ENCODE measurements at places on chromosomes 4 and X.
A peak's percentile ranks its signal among the peaks of the same experiment; 100 is the strongest.

DNA sequence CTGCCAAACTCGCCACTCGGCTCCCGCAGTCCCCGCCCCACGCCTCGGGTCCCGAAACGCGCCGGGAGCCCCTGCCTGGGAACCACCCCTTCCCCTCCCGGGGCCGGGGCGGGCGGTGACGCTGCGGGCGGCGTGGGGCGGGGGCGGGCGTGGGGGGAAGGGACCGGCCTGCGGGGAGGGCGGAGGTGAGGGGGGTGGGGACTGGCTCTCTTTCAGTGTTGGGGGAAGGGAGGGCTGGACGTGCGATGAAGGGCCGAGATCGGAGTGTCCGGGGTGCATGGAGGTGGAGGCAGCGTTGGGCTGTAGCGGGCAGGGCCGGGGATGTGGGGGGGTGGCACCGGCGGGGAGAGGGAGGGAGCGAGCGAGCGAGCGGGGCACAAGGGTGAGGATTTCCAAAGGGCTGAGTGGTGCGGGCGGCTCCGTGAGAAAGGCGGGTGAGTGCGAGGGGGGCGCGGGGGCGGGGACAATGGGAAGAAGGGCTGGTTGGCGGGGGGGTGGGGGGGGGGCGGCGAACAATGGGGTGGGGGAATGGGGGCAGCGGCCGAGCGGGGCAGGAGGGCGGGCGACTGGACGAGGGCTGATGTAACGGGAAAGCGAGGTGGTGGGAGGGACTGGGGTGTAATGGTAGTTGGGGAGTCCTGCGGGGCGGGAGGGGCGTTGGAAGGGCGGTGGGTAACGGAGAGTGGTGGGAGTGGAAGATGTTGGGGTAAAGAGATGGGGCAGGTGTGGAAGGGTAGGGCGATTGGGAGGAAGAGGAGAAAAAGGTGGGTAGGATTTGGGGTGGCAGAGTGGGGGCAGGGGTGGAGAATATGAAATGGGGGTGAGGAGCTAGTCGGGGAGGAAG is 578 bp downstream of the DCUN1D4 start:
- DNase-seq, result peak; percentile 80

- no peak for DNase-seq
These were observed 383.8 kb downstream of the OPHN1 start for GRCh38 chrX:68049466-68049865.

GRCh38 chr4:5455003-5455585 is 253.3 kb downstream of the EVC2 start:
- DNase-seq, result no peak

DNA sequence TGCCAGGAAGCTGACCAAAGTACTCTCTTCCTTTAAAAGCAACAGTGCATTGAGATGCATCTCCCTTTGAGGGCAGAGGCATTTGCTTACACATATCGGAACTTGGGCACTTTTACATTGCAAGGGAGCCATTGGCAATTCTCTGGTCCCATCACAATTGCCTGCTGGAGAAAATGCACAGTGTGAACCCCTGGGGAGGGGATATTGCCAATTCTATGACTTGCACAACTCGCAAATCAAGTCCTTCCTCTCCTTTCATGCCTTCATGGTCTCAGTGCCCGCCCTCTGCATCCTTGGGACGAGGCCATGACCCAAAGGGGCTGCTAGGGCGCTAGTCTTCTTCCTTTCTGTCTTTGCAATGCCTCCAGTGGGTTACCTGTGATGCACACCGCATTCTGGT is 14.9 kb upstream of the PDZD4 start:
- no peak for DNase-seq

- DNase-seq, result no peak
These were observed 56.5 kb downstream of the ANTXR2 start for GRCh38 chr4:80016506-80016905.

GRCh38 chrX:128436397-128437103 is 384.3 kb upstream of the ACTRT1 start:
- no peak for DNase-seq

DNA sequence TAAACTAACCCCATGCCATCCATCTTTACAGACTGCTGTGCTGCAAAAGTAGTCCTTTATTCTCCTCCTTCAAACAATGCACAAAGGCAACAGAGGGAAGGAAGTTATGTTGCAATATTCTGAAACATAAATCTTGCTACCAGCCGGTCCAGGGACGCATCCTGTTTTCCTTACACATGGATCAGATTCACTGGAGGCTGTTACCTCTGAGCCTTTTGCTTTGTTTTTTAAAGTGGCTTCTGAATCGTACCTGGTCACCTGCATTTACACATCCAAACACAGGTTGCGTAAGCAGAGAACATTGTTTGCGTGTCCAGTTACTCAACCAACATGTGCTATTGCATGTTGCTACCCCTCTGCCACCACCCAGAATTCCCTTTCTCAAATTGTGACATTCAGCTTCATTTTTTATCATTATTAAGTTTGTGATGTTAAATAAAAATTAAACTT is 8.8 kb downstream of the PPARGC1A start:
- no peak for DNase-seq

DNA sequence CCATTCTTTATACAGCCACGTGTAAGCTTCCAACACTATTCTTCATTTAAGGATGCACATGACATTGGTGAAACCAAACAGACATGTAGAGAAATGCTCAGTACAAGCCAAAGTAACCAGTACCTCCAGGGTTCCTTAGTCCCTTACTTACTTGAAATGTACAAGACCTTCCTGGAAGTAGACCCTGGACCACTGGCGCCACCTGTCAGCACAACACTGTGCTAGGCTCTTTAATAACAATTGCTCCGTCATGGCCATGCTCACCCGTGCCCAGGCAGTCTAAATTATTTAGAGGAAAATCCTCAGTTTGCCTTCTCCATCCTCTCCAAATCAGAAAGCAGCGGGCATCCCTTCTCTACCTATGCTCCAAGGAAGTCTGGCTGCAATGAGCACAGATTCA is 52.7 kb downstream of the ADGRA3 start:
- DNase-seq, result no peak

DNA sequence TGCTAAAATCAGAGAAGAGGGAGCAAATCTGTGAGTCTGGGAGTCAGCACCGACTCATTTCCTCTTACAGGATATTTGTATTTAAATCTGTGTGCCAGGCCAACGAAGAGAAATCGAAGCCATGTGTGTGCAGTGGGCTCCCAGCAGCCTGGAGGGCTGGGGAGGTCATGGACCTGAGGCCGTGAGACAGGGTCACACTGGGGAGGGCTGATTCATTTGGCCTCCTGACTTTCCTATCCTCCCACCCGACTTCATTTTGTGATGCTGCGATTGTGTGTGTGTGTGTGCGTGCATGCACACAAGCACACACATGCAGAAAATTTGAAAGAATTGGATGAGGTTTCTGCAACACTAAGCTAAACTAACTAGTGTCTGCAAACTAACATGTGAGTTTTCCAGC is 48.7 kb upstream of the STX18 start:
- no peak for DNase-seq

- no peak for DNase-seq
These were observed 359.7 kb downstream of the ADAM29 start for GRCh38 chr4:175277816-175278215.

GRCh38 chr4:8592366-8593263 is at the start of gene CPZ:
Gene CPZ, plus strand, starts transcription at chr4:8592765. Its CDS starts 69 bp downstream, at chr4:8592834.
- no peak for DNase-seq

GRCh38 chrX:41352329-41352838 is 18.4 kb downstream of the DDX3X start:
- DNase-seq, result no peak

DNA sequence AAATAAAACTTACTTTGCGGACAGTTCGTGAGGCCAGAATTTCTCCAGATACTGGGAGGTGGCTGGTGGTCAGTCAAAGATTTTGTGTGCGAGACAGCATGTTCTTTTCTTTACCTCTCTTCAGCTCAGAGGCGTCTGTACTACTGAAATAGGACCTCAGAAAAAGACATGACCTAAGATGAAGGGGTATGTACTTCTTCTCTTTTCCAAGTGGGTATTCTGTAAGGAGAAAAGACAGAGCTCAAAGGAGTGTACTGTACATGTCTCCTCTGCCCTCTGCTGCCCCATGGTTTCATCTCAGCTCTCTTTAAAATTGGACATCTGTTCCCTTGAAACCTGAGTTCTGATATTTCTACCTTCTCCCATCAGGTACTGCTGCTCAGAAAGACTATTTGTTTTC is 38.1 kb downstream of the SEPTIN11 start:
- no peak for DNase-seq

DNA sequence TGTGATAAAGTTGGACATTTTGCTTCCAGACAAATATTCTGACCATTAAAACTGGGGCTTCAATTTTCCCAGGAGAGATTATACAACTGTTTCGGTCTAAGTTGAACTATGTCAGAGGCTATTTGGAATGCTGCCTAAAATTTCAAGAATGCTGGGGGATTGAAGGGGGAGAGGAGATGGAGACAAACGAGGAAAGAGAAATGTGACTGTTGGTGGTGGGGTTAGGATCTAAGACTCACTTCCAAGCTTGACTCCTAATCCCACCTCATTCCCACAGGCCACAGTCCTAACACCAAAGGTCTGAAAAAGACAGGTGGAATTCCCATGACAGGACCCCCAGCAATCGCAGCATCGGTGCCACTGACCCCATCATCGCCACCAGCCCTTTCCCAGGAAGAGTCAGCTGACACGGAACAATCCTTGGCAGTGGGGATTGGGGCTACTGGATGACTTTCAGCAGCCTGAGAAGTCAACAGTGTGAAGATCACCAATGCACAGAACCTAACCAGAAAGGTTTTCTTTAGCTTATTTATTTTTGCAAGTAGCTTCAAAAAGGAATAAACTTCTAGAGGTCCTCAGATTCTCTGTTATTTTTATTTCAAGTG is 74.0 kb upstream of the PRSS48 start:
- no peak for DNase-seq
